ENCODE measurements at places on chromosomes 12 and 14. TPM values are rescaled to one million over a fixed set of nuclear protein-coding genes. Genes with fewer than 3 reads are reported as not detected.

GRCh38 chr12:118059341-118060191 lies 1.4 kb downstream of the WSB2 start:
- no peak for DNase-seq

DNA sequence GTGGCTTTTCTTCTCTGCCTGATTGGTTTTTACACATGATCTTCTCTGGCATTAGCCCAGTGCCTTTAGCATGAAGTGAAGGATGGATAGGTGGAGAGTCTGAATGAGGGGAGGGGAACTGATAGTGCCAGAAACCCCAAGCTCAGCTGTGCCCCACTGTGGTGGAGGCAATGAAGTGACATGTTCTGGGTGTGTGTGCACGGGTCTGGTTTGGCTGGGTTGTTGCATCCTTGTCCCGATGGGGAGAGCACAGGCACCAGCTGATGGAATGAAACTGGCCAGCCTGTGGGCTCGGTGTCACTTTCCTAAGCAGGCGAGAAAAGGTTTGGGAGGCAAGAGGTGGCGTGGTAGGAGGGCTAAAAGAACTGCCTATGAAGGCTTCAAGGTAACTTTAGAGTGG lies 65.3 kb downstream of the CACNA1C start:
- DNase-seq: no peak

GRCh38 chr12:110548678-110549077 lies 34.4 kb downstream of the PPTC7 start:
- DNase-seq: no peak

DNA sequence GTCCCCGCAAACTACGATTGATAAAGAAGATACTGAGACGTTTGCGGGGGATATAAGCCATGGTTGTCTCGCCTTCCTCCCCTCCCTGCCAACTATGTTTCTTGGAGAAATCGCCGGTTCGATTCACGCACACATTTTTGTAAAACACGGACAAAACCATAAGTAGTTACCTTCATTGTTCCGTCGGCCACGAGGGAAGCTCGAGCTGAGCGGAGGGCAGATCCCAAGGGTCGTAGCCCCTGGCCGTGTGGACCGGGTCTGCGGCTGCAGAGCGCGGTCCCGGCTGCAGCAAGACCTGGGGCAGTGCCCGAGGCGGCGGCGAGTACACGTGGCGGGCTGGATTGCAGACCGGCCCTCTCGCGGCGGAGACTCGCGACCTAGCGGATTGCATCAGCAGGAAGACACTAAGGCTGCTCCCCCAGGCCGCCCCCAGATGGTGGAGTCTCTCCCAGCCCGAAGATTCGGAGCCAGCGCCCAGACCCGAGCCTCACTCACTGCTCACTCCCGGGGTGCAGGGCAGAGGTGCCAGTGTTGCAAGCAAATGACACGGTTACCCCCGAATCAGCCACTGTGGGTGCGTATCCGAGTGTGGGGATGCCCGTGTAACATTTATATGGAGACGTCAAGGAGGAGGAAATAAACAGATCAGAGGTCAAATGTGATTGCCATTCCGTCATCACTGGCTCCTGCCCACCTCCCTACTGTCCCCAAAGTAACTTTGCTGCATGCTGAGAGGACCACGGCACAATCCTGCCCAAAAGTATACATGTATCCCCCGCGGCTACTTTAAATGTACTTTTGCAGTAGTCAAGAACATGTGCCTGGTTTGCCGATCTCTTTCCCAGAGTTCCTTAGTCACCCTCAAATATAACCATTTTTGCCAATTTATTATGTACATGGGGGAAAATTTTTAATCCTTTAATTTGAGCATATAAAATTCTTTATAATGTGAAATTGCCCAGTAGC lies at the start of gene BCAT1:
Gene BCAT1, minus strand, starts transcription at position 345 of the 966 bp plus-strand sequence. Its CDS starts 169 bp downstream, at position 176.
- no peak for DNase-seq

DNA sequence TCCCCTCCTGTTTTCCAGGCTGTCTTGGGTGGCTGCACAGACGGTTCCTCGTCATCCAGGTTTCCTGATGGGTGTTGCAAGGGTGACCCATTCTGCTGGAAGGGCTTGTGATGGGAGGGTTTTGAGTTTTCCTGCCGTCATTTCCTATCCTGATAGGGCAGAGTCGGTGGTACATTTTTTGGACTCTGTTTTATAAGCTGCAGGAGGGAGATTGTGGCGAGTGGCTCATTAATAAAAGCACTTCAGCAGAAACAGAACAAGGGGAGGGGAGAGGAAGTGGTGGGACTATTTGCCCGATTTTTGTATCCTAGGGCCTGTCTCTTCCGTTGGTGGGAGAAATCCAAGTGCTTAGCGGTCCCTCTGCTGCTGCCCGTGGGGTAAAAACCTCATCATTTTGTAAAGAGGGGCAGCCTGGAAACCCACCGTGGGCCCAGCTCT lies 40.0 kb downstream of the TSPAN9 start:
- DNase-seq: no peak

GRCh38 chr12:112992541-112993398 lies 14.5 kb downstream of the OAS2 start:
- peak; percentile 42 for DNase-seq

DNA sequence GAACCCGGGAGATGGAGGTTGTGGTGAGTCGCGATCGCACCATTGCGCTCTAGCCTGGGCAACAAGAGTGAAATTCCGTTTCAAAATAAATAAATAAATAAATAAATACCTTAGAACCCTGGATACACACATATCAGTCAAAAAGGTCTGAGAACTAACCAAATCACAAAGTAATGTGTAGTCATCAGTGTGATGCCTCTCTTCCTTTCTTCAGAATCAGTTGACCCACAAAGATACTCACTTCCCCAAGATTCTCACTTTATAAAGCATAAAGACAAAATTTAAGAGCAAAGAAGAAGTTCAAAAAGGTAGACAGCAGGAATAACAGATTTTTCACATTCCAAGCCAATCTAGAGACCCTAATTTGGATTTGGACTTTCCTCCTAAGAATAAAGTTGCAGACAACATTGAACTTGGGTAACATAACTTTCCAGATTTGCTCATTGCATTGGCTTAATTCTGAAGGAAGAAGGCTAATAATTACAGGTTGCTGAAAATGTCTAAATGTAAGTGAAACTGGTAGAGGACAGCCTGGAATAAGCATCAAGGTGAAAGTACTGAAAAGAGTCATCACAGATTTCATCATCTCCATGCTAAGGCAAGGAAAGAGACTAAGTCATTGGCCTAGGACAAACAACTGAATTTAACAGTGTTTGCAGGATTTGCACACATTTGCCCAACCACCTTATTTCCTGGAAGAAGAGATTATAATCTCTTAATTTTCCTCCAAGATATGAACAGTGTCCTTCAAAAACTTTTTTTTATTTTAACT lies 17.4 kb downstream of the TMED10 start:
- DNase-seq: no peak

GRCh38 chr12:131380220-131380964 lies 330.5 kb upstream of the SFSWAP start:
- DNase-seq: no peak

The LRRC10 gene
- total RNA-seq: not detected
